ENCODE measurements at places on chromosomes 12 and 14.

GRCh38 chr12:100976735-100977134 lies 182.2 kb downstream of the ANO4 start:
- DNase-seq = no peak

DNA sequence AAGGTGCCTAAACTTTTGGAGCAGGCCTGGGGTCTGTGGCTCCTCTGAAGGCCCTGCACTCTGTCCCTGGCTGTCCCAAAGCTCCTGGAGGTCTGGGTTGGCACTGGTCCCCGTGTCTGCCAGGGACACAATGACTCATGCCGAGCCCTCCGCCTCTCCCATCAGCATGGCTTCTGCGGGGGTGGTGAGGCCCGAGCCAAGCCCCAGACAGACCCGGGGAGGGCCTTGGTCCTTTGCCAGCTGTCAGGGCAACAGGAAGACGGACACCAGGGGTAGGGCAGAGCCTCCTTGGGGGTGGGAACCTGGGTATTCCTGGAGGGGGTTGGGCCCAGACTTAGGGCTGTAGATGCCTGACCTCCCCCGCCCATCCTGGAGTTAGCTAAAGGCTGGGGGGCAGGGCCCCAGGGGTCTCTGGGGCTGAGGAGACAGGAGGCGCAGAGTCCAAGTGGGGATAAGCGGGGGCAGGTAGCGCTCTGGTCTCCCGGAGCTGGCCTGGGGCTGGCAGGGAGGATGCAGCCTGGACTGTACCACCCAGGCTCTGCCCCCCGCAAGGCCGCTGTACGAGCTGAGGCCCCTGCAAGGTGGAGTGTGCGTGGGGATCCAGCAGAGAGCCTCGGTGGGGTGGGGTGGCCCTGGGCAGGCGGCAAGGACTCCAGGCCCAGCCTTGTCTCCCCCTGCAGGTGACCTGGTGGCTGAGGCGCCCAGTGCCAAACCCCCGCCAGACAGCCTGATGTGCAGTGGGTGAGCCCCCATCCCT lies 16.4 kb upstream of the PUS1 start:
- DNase-seq = no peak

- no peak for DNase-seq
Measured at GRCh38 chr14:69441948-69442347, 42.6 kb upstream of the PLEKHD1 start.

- DNase-seq = no peak
Measured at GRCh38 chr12:51186465-51187085, 13.6 kb upstream of the TFCP2 start.

DNA sequence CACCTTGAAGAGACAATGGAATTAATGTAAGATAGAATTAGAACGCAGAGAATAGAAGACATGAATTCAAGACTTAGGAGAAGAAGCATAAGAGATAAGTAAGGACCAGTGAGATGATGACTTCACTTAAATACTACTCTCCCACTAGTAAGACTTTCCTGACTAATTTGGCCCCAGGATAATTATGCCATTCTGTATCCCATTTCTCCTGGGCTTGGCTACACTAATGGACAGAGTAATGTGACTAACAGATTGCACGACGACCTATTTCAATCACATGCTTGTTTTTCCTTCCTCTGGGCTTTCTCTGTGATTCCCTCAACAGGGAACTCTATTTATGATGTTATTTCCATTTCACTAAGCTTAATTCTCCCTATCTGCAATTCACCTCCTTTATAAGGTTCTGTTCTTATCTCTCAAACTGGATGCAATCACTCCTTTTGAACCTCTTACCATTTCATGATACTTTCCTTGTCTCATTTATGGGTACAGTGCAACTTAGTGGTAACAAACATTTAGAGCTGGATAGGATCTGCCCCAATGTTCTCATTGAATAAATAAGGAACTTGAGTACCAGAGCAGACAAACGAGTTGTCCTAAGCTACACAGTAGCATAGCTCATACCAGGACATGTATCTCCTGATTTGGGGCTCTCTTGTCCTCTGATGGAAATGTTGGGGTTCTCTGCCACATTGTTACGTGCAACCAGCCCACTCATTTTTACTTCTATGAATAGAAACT lies 102.7 kb downstream of the BTG1 start:
- no peak for DNase-seq

GRCh38 chr12:88763536-88764100 lies 183.3 kb upstream of the KITLG start:
- no peak for DNase-seq

DNA sequence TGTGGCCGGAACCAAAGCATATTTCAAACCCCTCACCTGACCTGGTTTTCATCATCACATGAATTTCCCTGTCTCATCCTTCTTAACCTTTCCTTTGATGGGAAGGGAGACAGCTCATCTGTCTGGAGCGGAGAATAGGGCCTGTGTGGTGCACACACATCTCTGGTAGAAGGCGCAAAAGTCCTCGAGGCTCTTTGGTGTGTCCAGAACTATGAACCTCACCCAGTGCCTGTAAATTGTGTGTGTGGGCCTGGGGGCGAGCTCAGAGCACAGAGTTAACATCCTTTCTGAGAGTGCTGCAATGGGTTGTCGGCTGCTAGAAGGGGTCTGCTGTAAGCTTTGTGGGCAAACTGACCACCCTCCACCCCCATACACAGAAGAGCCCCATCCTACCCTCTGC lies 749 bp downstream of the GALNT6 start:
- no peak for DNase-seq

DNA sequence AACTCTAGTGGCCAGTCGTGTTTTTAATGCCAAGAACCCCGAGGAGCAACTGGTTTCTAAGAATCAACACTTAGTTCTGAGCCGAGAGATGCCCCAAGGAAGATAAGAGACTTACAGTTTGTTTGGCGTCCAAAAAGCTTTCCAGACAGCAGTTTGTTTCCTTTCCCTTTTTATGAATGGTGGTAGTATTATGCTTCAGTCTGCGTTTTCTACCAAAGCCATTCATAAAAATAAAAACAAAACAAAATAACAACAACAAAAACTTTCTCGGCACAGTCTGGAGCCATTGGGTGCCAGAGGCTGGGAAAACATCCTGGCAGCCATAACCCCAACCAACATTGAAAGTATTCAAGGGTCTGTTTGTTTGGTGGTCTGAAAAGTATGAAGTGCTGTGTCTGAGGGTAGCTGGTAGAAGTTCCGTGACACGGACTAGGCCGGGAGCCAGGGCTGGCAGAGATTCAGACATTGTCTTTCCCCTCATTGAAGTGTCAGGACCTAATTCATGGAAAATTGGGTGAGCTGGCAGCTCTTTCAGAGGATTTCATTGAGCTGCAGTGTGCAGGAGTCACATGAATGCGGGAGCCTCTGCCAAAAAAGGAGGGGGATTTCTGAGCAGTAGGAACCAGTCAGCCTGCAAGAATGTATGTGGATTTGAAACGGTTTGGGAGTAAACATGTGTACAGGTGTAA lies 124.2 kb downstream of the HMGA2 start:
- DNase-seq = no peak

DNA sequence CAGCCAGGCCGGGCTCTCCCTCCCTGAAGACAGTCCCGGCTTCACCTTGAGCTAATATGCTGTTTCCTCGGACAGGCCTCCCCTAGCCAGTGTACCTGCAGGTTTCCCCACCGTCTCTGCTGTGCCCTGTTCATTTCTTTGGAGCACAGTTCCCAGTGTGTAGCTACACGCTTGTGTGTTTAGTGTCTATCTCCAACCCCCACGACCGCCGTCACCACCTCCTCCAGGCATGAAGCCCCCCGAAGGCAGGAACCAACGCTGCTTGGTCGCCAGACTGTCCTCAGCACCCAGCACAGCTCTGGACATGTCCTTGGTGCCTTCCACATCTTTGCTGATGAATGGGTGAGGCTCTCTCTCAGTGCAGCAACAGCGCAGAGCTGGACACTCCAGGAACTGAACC lies 26.2 kb upstream of the PLEKHG6 start:
- DNase-seq = no peak

DNA sequence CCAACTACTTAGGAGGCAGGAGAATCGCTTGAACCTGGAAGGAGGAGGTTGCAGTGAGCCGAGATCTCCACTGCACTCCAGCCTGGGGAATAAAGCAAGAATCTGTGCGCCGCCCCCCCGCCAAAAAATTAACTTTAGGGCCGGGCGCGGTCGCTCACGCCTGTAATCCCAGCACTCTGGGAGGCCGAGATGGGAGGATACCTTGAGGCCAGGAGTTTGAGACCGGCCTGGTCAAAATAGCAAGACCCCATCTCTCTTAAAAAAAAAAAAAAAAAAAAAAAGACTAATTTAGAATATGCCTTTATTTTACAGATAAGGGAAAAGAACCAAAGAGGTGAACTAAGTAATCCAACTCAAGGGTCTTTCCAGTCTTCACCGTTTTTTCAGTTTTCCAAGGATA lies 1.2 kb downstream of the KANSL2 start:
- no peak for DNase-seq

GRCh38 chr12:74412606-74413230 lies 124.9 kb upstream of the ATXN7L3B start:
- no peak for DNase-seq

GRCh38 chr12:54984658-54985376 lies at the start of gene TESPA1:
Gene TESPA1, minus strand, starts transcription at chr12:54984762. Its CDS starts 10,200 bp downstream, at chr12:54974562.
- peak; percentile 56 for DNase-seq

- no peak for DNase-seq
Measured at GRCh38 chr12:31780096-31780495, 51.3 kb upstream of the AMN1 start.

- DNase-seq = no peak
Measured at GRCh38 chr12:106030210-106031071, 108.3 kb downstream of the NUAK1 start.

DNA sequence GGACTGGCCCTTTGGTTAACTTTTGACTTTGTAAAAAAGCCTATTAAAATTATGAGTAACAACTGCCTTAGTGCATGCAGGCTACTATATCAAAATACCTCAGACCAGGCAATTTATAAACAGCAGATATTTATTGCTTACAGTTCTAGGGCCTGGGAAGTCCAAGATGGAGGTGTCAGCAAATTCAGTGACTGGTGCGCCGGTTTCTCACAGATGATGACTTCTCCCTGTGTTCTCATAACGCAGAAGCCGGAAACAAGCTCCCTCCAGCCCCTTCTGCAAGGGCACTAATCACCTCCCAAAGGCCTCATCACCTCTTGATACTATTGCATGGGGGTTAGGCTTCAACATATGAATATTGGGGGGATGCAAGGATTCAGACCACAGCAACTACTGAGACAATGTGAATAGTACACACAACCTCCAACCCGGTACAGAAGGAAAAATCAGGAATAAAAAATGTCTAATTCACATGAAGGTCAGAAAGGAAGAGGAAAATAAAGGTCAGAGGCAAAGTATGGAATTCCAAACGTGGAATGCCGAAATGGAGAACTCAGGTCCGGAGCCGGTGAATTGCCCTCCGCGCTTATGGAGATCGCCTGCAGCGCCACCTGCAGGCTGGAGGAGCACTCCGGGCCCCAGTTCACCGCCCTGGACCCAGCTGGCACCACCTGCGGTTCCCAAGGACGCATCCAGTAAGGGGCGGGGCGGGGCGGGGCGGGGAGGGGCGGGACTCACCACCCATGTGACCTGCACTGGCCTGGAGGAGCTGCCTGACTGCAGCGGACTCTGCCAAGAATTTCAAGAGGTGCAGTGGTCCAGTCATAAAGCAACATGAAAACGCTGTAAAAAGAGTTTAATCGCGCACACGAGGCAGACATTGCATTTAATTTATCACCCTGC lies 203.4 kb downstream of the KIF26A start:
- DNase-seq = no peak

- no peak for DNase-seq
Measured at GRCh38 chr14:91330856-91331255, 86.4 kb upstream of the GPR68 start.

DNA sequence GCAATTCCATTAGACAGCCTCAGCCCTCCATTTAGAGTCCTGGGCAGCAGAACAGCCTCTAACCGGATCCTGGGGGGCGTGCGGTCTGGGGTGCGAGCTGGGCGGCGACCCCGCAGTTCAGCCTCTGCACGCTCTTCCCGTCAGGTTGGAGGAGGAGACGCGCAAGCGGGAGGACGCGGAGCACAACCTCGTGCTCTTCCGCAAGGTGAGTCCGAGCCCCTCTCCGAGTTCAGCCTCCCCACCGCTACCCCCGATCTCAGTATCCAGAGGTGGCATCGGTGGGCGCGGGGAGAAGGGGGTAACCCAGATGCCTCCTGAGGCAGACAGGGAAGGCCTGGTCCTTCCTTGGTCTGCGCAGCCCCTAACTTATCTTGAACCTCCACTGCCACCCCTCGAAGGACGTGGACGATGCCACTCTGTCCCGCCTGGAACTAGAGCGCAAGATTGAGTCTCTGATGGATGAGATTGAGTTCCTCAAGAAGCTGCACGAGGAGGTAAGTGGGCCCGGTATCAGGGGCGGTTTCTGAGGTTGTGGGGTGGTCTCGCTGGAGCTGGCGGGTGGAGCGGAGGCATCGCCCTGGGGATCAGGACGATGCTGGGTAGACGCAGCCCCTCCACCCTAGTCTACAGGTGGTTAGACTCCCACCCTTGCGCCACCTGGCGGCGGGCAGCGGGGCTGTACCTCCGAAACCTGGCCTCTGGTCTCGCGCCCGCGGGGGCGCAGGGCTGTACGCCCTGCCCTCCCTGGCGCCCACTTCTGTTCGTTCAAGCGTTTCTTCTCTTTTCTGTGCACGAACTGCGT lies 1.3 kb downstream of the PRPH start:
- peak; percentile 83 for DNase-seq

DNA sequence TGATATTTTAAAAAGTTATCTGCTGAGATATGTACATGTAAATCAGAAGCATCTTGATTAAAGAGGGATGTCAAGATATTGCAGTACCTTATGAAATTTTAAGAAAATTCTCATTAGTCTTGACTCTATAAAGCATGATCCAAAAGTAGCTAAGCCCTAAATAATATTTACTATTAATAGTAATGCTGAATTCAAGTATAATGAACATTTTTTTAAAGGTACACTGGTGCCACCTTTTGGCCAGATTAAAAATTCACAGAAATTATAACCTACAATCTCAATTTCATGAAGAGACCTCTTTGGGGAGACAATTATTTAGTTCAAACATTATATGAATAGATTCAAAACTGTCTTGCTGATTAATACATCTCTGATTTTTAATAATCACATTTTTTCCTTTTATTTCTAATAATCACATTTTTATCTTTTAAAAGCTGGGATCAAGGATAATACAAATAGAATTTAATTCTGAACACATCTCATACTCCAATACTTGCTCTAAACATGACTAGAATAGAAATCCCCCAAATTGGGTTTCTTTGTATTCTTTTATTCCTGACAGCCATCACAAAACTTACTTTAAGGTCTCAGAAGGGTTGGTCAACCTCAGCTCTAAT lies 13.4 kb downstream of the AKAP5 start:
- DNase-seq = no peak

DNA sequence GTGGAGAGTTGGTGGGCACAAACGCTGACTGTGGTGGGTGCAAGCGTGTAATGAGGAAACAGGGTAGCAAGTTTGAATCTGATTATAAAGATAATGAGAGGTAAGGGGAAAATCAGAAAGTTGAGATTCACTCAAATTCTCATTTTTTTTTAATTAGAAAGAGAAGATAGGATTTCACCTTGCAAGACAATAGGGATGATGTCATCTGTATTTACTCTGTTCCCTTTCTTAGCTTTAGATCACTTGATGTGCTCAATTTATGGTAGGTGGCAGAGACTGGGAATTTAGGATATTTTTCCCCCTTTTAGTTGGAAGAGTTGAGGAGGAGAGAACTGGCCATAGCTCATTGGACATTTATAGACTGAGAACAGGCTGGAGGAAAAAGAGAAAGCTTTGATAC lies 363.6 kb downstream of the AEBP2 start:
- no peak for DNase-seq

Data from GM19239 (cell line).